ENCODE measurements at places on chromosomes 2 and 18.

DNA sequence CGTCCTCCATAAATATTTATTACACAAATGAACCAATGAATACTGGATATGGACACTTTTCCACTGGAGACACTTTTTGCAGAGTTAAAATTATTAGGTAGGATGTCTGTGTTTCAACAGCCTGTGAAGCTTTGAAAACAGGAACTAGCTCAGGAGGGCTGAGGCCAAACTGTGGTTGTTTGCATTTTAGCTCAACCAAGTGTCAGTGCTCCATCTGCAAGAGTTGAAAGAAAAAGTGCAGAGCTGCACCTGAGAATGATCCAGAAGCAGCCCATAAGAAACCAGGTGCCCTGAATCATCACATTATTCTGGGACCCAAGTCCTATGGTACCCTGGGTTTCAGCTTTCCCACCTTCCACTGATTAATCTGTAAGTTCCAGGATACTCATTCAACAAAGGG, 180.4 kb downstream of the TRIB2 start:
- DNase-seq = no peak

GRCh38 chr2:241389697-241390096, 33.6 kb downstream of the FARP2 start:
- no peak for DNase-seq

GRCh38 chr2:168137510-168138180, 109.8 kb downstream of the STK39 start:
- DNase-seq = no peak

GRCh38 chr18:76741346-76741745, 81.0 kb upstream of the ZNF236 start:
- no peak for DNase-seq

DNA sequence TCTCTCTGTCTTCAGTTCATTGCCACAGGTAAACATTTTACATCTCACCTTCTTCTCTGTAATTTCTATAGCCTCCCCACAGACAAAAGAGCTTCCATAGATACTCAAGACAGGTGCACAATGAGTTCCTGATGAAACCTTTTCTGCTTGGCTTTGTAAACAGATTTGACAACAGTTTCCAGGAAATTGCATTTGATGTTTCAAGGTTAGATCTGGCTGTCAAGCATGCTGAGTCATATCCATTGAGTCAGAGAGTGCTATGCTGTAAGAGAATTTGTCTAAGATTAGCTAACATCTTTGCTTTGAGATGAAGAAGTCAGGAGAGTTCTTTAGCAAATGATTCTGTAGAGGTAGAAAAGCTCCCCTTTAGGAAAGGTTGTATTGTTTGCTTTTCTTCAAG, 40.6 kb upstream of the MAP2 start:
- DNase-seq = no peak

DNA sequence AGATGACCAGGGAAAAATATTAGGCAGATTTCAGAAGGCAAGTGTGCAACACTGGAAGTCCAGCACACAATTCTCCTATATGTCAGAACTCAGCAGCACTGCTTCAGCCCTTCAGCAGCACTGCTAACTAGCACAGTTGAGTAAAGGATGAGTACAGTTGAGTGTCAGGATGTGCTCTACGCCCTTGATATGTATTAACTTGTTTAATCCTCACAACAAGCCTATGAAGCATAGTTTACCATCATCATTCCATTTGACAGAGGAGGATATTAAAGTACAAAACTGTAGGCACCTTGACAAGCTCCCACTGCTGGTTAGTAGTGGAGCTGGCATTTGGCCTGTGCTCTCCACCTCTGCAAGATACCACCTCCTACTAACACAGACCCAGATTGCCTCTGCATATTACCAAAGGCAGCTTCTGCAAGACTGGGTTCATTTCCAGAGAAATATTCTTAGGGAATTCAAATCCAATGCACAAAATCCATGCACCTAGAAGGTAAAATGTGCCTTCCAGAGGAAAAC, 230.8 kb downstream of the ANAPC1 start:
- DNase-seq = no peak

DNA sequence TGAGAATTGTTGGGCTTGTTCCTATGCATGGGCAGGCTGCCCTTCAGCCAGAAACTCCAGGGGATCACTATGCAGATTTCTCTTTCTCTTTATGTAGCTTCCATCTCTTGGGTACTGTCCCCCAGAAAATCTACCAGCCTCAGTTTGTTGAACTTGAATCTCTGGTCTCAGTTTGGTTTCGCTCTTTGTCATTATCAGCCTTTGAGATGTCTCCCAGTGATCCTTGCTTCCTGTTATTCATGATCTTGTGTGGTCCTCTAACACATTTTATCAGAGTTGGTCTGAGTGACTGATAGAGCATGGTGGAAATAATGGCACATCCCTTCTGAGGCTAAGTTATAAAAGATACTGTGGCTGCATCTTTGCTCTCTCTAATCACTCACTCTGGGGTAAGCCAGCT, 7.8 kb downstream of the TMEM87B start:
- DNase-seq = no peak

GRCh38 chr2:242098445-242099128, 229.1 kb downstream of the RTP5 start:
- DNase-seq = no peak

DNA sequence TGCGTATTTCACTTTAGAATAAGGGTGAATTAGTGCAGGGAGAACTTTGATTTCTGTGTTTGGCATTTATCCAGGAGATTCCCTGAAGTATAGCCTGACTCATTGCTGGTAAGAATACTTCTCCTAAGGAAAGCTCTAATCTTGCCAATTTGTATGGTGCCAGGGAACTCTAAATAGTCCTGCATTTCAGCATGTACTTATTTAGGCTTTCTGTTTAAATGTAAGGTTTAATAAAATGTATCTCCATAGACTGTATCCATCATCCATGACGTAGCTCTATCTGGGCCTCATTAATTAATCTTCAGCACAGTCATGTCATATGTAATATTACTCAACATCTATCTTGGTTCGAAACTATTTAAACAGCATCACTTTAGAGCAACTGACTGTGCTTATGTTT, 127.7 kb downstream of the DOK6 start:
- DNase-seq = no peak
